ENCODE measurements at places on chromosomes 3 and 15. TPM values are rescaled to one million over a fixed set of nuclear protein-coding genes. Genes with fewer than 3 reads are reported as not detected.

Gene XIRP1
- polyA plus RNA-seq, result 0.20 TPM

Gene HAPLN3
- polyA plus RNA-seq, result 2.2 TPM

DNA sequence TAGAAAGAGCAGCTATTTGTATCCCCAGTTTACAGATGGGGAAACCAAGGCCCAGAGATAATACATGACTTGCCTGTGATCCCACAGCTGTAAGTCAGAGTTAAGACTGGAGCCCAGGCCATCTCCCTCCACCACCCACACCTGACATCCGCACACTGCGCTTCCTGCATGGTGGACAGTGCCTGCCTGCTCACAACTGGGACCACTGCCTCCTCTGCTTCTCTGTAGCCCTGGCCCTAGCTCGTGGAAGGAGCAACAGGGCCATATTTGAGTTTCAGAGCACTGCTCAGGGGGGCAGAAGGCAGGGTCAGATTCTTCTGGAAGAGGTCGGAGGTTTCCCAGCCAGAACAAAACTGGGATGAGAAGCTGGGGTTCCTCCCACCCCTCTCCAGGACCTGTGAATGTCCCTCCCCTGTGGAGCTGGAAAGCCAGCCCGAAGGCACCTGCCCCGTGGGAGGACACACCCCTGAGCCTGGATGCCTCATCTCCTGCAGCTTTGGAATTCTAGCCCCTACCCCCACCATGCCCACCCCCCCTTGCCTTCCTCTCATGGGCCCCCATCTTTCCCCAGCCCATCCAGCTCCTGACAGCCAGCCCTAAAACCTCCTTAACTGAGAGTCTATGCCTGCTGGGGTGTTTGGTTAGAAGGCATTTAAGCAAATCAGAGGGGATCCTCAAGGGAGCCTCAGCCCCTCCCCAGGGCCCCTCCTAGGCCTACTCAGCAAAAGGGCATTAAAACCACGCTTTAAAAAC is 100.1 kb downstream of the TPRA1 start:
- no peak for DNase-seq

GRCh38 chr3:77825001-77825827 is 785.3 kb downstream of the ROBO2 start:
- DNase-seq, result no peak

- no peak for DNase-seq
Measured at GRCh38 chr3:169746924-169747323, 17.9 kb downstream of the TERC start.

DNA sequence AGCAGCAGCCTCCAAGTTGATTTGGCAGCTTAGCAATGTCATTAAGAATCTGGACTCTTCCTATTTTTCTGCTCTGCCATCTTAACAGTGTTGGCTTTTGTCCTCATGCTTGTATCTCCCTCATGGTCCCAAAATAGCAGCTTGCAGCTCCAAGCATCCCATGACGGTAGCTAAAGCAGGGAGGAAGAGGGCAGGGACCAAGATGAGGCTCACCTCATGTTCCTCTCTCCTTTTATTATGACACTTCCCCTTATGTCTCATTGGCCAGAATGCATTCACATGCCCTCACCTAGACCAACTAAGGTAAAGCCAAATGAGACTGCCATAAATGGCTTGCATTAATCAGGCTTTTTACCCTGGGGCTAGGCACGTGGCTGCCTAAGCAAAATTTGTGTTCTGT is 382.4 kb downstream of the SHQ1 start:
- DNase-seq, result no peak

Gene FAM81A
- 24.0 TPM for polyA plus RNA-seq

- DNase-seq, result no peak
Measured at GRCh38 chr15:48406911-48407310, 75.7 kb downstream of the DUT start.

GRCh38 chr3:129608087-129608935 is 1.8 kb upstream of the PLXND1 start:
- DNase-seq, result no peak

GRCh38 chr15:68681836-68682235 is 103.0 kb downstream of the CORO2B start:
- no peak for DNase-seq

Gene GNB4
- 37.5 TPM for polyA plus RNA-seq

GRCh38 chr3:156518726-156519125 is 36.2 kb downstream of the SSR3 start:
- no peak for DNase-seq

DNA sequence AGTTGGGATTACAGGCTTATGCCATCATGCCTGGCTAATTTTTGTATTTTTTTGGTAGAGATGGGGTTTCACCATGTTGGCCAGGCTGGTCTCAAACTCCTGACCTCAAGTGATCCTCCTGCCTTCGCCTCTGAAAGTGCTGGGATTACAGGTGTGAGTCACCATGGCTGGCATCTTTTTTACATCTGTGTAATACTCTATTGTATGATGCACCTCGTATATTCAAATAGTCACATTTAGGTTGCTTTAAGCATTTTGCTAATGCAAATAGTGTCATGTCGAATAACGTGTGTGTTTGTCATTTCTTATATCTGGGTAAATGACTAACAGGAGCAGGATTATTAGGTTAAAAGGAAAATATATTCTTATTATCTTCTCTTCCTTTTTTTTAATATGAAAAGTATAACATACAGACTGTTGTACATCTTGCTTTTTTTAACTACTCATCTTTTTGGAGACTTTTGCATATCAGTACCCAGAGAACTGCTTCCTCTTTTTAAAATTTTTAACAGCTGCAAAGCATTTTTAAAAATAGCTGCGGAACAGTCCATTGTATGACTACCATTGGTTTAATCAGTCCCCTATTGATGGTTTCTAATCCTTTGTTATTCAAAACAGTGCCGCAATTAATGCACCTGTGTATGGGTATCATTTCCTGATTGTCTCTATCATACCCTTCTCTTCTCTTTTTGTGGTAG is 13.4 kb downstream of the SCAMP5 start:
- no peak for DNase-seq

Gene STRIT1
- 2.8 TPM for polyA plus RNA-seq

GRCh38 chr3:166663194-166663593 is 716.9 kb downstream of the ZBBX start:
- DNase-seq, result no peak

GRCh38 chr3:52084216-52084945 is 28.0 kb upstream of the DUSP7 start:
- DNase-seq, result no peak

Gene LTK
- polyA plus RNA-seq, result 1.9 TPM
